Neural progenitor cell (in vitro differentiated cells): ENCODE measurements at places on chromosomes 4 and X.

GRCh38 chr4:183130328-183131155 lies 31.5 kb downstream of the WWC2 start:
- H3K4me3 ChIP-seq, result no peak overlapping the region
- H3K36me3 ChIP-seq, result no peaks in the 10 kb centered on the region
- no peak for DNase-seq
- no peaks in the 10 kb centered on the region for H3K27me3 ChIP-seq

DNA sequence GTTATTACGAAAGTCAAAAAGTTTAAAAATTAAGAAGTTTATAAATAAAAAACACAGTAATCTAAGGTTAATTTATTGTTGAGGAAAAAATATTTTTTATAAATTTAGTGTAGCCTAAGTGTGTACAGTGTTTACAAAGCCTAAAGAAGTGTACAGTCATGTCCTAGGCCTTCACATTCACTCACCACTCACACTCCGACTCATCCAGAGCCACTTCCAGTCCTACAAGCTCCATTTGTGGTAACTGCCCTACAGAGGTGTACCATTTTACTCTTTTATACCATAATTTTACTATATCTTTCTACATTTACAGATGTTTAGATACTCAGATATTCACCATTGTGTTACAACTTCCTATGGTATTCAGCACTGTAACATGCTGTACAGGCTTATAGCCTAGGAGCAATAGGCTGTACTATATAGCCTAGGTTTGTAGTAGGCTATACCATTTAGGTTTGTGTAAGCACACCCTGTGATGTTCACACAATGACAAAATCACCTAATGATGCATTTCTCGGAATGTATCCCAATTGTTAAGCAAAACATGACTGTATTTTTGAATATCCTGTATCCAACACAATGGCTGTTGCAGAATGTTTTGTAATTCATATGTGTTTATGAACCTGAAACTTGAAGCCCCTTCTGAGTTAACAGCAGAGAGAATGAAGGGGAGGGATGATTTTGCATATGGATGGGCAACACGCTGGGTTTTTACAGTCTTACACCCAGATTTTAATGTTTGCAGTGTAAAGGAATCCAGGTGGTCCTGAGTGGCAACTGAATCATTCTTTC lies 3.1 kb downstream of the PPBP start:
- peaks cover 8% of the 10 kb centered on the region for H3K27me3 ChIP-seq
- no peak for DNase-seq
- H3K4me1 ChIP-seq, result no peaks in the 10 kb centered on the region
- no peaks in the 10 kb centered on the region for H3K36me3 ChIP-seq

DNA sequence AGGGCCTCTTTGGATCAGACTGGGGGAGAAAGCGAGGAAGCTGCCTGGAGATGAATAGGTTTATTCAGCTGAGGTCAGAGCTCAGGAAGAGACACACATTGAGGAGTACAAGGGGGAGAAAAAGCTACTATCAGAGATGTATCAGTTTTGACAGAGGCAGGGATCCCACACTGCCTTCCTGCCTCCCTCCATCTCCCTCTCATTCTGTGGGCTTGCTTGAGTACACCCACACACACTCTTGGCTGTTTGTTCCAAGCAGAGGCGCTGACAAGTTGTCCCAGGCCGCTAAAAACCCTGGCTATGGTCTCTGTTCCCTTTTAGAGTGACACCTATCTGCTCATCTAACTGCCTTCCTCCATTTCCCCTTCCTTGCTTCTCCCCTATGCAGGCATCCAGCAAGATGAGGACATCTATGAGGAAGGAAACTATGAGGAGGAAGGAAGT lies 5.2 kb downstream of the TSPYL2 start:
- H3K36me3 ChIP-seq, result peaks cover 3% of the 10 kb centered on the region
- H3K27ac ChIP-seq, result no peak overlapping the region
- no peak for DNase-seq
- no peaks in the 10 kb centered on the region for H3K27me3 ChIP-seq
- no peak overlapping the region for H3K4me3 ChIP-seq

DNA sequence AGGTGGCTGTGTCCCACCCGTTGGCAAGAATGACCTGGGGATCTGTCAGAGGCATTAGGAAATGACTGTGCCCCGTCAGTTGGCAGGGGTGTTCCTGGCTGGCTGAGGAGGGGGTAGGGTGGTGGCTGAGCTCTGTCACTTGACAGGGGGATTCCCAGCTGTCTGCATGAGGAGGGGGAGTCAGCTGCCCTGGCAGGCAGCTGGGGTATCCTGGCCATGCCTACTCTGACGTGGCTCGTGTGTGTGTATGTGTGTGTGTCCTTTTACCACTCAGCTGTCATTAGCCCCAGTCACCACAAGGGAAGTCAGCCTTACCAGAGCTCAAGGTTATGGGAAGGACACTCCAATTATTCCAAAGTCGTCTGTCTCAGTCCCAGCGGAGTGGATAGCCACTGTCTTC lies 93.2 kb downstream of the EFNB1 start:
- peaks cover 54% of the 10 kb centered on the region for H3K27me3 ChIP-seq
- H3K4me1 ChIP-seq, result peaks cover 8% of the 10 kb centered on the region
- no peak overlapping the region for H3K4me3 ChIP-seq
- no peaks in the 10 kb centered on the region for H3K36me3 ChIP-seq

- H3K27ac ChIP-seq, result no peak overlapping the region
- no peak overlapping the region for H3K4me3 ChIP-seq
- peak; percentile 32 for DNase-seq
- H3K4me1 ChIP-seq, result peaks cover 38% of the 10 kb centered on the region
Observed at GRCh38 chr4:7526491-7526890, 91.8 kb upstream of the PSAPL1 start.

DNA sequence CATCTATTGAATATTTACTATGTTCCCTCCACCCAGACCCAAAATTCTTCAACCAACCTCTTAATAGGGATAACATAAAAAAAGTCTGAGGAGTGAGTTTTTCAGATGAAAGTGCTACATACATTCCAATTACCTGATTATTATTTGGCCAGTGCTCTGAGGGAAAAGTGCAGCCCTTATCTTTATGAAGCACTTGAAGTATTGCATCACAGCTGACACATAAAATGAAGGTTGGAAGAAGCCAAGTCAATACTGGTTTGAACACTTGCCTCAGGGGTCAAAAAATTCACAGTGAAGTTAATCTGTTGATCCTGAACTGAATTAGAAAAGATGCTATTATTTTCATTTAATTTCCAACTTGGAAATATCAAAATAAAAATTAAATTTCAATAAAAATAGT lies 498.9 kb downstream of the INPP4B start:
- DNase-seq, result no peak
- peaks cover 17% of the 10 kb centered on the region for H3K4me1 ChIP-seq
- no peak overlapping the region for H3K4me3 ChIP-seq
- no peaks in the 10 kb centered on the region for H3K36me3 ChIP-seq
- H3K27ac ChIP-seq, result no peak overlapping the region

DNA sequence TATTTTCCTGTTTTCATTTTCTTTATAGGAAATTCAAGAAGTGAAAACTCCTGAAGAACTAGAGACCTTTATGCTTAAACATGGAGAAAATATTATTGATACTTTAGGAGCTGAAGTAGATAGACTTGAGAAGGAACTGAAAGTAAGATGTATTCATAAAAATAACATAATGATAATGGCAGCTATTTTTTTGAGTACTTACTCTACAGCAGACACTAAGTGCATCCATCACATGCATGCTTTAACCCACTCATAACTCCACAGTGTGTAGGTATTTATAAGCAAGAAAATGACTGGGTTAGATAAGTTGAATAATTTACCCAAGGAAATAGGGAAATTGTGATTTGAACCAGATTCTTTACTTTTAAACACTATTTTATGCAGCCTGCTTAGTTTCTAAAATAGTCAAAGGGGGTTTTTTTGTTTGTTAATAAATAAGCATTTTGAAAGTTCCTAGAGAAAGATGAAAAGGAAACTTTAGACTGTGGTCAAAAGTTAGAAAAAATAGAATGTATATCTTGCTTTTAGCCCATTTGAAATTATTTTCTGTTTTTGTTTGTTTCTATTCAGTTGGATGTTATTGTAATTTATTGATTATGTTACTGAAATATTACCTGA lies 74.2 kb downstream of the BEND4 start:
- H3K4me1 ChIP-seq, result no peaks in the 10 kb centered on the region
- H3K4me3 ChIP-seq, result no peak overlapping the region
- no peak overlapping the region for H3K27ac ChIP-seq
- DNase-seq, result no peak
